ENCODE measurements at places on chromosomes 3 and 15. TPM values are rescaled to one million over a fixed set of nuclear protein-coding genes. Genes with fewer than 3 reads are reported as not detected.

The NFKBIZ gene
- total RNA-seq: 17.6 TPM

The CHL1 gene
- not detected for total RNA-seq

- peaks cover 24% of the 10 kb centered on the region for H3K4me1 ChIP-seq
- H3K4me3 ChIP-seq: no peak overlapping the region
- DNase-seq: no peak
- peak overlapping the region; percentile 32 for H3K27ac ChIP-seq
- H3K36me3 ChIP-seq: no peaks in the 10 kb centered on the region
Measured at GRCh38 chr15:78207110-78207458, 27.3 kb downstream of the ACSBG1 start.

GRCh38 chr15:83285979-83286553, 1.6 kb upstream of the BNC1 start:
- no peak overlapping the region for H3K27ac ChIP-seq
- peaks cover 6% of the 10 kb centered on the region for H3K27me3 ChIP-seq
- peaks cover 1% of the 10 kb centered on the region for H3K36me3 ChIP-seq

The PLA2G4D gene
- not detected for total RNA-seq
